ENCODE measurements at places on chromosomes 16 and 17.

- no peak for DNase-seq
Measured at GRCh38 chr16:23979441-23979840, 143.7 kb downstream of the PRKCB start.

GRCh38 chr16:88402551-88403240, 19.9 kb downstream of the ZNF469 start:
- no peak for DNase-seq

DNA sequence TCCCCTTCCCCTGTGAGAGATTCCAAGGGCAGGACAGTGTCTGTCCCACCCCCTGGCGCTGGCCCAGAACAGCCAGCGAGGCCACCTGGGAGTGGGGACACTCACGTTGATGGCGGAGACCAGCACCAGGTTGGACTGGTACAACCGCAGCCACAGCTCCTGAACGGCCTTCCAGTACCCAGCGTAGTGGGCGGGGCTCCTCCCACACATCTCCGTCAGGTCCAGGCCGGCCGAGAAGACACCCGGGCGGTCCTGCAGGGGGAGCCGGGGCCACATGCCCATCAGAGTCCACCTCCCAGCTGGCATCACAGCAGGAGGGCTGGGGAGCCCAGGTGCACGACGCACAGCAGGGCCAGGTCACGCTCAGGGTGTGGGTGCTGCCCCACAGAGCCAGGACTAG, 7.1 kb downstream of the ECI1 start:
- DNase-seq = no peak

DNA sequence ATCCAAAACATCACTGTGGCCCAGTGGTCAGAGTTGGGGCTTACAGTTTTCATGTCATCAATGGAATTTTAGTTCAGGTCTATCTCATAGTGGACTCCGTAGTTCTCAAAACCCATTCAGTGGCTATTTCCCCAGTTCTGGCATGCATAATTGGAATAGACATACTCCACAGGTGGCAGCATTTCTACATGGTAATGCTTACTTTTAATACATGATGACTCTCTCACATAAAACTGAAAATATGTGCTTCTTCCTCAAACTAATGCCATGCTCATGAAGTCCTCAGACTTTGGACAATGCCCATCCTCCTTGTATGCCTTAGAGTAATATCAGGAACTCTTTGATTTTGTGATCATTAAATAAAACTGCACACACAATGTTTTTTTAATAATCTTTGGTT, 857.4 kb upstream of the GOT2 start:
- no peak for DNase-seq

DNA sequence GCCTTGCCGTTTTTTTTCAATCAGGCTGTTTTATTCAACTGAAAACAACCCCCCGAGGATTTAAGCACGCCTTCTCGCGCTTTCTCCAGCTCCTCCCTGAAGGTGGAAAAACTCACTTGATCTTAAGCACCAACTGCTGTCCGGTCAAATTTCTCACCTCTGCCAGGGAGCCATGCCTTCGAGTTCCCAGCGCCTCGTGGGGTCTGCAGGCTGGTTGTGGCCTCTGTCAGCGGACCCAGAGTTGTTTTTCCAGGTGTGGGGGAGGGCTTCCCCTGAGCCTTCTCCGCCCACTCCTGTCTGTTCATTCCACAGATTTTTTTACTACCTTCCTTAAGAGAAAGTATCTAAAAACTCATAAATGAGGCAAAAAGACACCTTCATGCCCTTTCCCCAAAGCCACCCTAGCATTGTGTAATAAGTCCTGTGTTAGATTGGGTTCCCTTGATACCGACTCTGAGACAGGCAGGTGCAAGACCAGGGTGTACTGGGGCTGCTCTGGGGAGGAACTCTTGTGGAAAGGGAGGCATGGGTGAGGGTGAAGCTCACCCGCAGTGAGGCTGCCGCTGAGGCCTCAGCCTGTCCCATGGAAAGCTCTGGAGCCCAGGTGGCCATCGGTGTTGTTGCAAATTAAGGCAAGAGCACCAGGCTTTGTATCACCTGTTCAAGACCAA, 101.6 kb downstream of the AXIN2 start:
- DNase-seq = no peak

GRCh38 chr16:55834049-55834448, 1.2 kb upstream of the CES1 start:
- DNase-seq = no peak

DNA sequence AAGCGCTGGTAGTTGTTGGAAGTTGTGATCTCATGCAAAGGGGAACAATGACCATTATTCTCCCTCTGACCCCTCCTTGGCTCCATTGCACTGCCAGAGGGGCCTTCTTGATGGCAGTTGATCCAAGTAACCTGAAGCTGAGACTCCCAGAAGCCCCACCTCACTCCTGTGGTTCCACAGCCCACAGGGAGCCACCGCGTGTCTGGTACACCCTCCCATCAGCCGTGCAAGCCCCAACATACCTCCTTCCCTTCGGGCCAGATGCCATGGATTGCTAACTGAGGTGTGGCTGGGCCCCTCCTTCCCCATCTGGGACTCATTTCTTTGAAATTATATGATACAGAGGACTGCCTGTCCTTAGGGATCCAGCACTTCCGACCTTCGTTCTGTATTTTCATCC, 17.8 kb downstream of the SAP30BP start:
- no peak for DNase-seq

DNA sequence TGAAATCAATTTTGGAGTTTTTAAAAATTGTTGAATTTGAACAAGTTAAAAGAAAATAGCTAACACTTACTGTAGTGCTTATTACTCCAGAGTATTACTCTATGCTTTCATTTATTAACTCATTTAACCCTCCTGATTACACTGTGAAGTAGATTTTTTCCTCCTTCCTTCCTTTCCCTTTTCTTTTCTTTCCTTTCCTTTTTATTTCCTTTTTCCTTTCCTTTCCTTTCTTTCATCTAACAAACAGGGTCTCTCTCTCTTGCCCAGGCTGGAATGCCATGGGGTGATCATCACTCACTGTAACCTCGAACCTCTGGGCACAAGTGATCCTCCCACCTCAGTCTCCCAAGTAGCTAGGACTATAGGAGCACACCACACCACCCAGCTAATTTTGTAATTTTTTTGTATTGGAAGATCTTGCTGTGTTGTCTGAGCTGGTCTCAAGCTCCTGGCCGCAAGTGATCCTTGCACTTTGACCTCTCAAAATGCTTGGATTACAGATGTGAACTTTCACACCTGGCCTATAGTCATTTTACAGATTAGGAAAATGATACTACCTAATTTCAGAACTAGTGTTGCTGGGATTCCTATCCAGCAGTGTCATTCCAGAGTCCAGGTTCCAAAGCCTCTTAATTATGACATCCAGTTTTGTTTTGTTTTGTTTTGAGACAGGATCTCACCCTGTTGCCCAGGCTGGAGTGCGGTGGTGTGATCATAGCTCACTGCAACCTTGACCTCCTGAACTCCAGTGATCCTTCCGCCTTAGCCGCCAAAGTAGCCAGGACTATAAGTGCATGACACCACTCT, 59.9 kb downstream of the TAOK1 start:
- DNase-seq = no peak
